ENCODE measurements at places on chromosomes 1 and 21. TPM values are rescaled to one million over a fixed set of nuclear protein-coding genes. Genes with fewer than 3 reads are reported as not detected.

The KPRP gene
- not detected for total RNA-seq

The PRDM16 gene
- total RNA-seq: 11.3 TPM

The INAVA gene
- not detected for total RNA-seq

The SPTA1 gene
- total RNA-seq: 1.2 TPM

The SLC2A1 gene
- 16.3 TPM for total RNA-seq

The PRKAA2 gene
- total RNA-seq: 0.16 TPM

The CFHR5 gene
- total RNA-seq: not detected

The LYSMD1 gene
- total RNA-seq: 12.5 TPM

The KCNA2 gene
- not detected for total RNA-seq

The ADAMTS4 gene
- 3.1 TPM for total RNA-seq

The CYP4Z1 gene
- total RNA-seq: not detected

The ANGPTL7 gene
- total RNA-seq: 0.65 TPM

The ATP6V1G3 gene
- total RNA-seq: not detected

The SELENBP1 gene
- total RNA-seq: 70.5 TPM

The WNT9A gene
- total RNA-seq: 0.99 TPM

The C8A gene
- not detected for total RNA-seq

The IVL gene
- not detected for total RNA-seq

The CRYBG2 gene
- not detected for total RNA-seq

Data from fibroblast of the aortic adventitia (primary cell).